ENCODE measurements at places on chromosomes 5 and 9. TPM values are rescaled to one million over a fixed set of nuclear protein-coding genes. Genes with fewer than 3 reads are reported as not detected.

Gene SLC36A3
- total RNA-seq = not detected

Gene NRARP
- 1.6 TPM for total RNA-seq

Gene C9orf43
- 1.1 TPM for total RNA-seq

Gene SMIM3
- total RNA-seq = 24.7 TPM

Gene EDIL3
- total RNA-seq = not detected

Gene RETREG1
- 30.2 TPM for total RNA-seq

Gene SPOCK1
- not detected for total RNA-seq

DNA sequence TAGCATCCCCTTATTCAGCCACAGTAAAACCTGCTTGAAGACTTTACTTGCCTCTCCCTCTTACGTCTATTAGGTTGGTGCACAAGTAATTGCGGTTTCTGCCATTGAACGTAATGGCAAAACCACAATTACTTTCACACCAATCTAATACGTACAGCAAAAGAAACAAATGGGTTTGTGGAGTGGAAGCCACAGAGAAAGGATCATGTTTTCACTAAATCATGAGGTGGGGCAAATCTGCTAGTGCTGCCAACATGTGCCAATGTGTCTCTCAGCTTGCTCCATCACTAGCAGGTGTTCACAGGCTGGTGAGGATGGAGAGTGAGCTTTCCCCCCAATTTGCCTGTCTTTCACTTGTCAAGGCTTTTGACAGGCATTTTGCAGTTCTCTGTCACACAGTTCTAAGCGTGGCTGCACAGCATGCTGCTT, 15.9 kb downstream of the DMAC1 start:
- no peaks in the 10 kb centered on the region for H3K27me3 ChIP-seq
- no peak for DNase-seq
- H3K27ac ChIP-seq = no peak overlapping the region
- no peak overlapping the region for H3K4me3 ChIP-seq
- H3K4me1 ChIP-seq = peaks cover 6% of the 10 kb centered on the region
- no peaks in the 10 kb centered on the region for H3K36me3 ChIP-seq

DNA sequence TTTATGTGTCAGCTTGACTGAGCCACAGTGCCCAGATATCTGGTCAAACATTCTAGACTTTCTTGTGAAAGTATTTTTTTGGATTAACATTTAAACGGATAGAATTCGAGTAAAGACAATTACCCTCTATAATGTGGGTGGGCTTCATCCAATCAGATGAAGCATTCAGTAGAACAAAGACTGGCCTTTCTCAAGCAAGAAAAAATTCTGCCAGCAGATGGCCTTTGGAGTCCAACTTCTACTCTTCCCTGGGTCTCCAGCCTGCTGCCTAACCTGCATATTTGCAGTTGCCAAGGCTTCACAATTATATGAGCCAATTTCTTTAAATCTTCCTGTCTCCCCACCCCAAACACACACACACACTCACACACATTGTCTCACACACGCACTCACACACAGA, 86.4 kb downstream of the MED10 start:
- DNase-seq = no peak
- H3K27me3 ChIP-seq = no peaks in the 10 kb centered on the region
- no peaks in the 10 kb centered on the region for H3K4me1 ChIP-seq
- no peak overlapping the region for H3K4me3 ChIP-seq
- no peak overlapping the region for H3K27ac ChIP-seq

GRCh38 chr5:82605441-82605973, 327.4 kb upstream of the RPS23 start:
- H3K27ac ChIP-seq = no peak overlapping the region
- no peak overlapping the region for H3K4me3 ChIP-seq

DNA sequence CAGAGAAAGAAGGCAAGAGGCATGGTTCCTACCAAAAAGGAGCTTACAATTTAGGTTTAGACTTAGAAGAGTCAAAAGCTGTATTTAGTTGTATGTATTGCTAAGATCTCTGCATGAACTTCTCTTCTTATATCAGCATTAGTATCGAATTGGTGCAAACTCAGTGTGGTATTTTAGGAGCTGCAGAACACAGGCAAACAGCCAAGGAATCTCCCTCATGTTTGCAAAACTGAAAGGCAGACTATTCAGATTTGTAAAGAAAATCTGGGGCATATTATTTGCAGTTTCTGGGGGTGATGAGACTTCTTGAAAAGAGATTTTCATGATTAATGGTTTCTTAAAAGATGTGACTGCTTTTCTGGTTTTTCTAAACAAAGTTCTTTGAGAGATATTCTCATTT, 252.7 kb downstream of the CEMIP2 start:
- no peaks in the 10 kb centered on the region for H3K36me3 ChIP-seq
- no peak overlapping the region for H3K4me3 ChIP-seq
- no peaks in the 10 kb centered on the region for H3K4me1 ChIP-seq
